Suppressor macrophage treated with lipopolysaccharide for 4 hours (primary cell): ENCODE measurements at places on chromosomes 3 and 15.

DNA sequence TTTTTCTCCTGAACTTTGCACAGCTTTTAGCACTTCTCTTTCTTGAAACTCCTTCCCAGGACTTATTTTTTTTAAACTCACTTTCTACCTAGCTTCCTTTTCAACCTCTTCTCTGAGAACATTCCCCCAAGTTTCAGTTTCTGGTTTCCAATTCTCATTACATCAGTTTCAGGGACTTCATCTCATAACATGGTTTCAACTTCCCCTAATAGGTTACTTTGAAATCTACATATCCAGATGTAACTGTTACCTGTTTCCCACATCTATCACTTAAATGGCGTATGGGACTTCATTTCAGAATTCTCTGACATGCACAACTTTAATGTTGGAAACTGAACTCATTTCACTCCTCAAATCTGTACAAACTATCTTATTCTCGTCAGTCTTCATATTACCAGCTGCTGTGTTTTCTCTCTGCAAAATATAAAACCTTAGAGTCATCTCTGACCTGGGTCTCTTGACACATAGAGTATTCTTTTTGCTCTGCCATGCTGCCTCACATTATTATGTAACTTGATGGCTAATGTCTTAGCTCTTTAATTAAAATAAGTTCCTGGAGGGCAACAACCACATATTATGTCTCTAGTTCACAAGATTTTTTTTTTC is 58.4 kb downstream of the NME9 start:
- DNase-seq, result peak; percentile 56

DNA sequence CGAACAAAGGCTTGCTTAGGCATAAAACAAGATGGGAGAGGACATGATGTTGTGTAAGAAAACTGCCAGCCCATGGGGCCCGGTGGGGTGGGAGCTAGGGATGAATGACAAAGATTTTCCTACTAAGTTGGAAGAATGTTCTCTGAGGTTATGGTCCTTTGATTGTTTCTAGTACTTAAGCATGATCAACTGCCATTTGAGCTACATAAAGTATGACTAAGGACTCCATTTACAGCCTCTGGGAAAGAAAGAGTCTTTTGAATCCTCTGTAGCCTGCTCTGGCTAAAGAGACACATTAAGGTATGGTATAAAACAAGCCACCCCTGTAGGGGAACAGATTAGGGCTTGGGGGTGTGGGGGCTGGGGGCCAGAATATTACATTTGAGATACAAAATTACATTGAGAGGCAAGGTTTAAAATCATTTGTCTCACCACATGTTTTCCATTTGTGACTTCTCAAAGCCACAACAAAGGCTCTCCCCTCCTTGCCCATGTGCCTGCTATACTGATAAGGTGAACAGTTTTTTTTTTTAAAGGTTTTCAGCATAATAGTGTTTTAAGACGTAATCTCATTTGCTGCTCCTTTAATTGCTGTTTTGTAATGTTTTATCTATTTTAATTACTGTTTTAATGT is 323.4 kb downstream of the CHST2 start:
- no peak for DNase-seq

DNA sequence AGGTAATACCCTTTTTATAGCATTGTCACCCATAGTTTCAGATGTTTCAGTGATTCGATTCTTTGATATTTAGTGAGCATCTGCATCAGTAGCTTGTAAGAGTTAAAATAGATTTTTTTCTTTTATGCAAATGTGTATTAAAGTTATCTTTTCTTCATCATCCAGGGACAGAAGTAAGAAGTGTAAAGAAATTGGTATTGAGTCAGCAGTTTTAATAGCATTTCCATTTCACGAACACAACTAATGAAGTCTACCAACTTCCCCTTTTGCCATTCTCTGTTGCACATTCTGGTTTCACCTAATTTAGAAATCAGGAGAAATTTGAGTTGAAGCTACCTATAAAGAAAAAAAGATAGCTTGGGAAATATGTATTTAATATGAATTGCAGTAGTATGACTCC is 127.9 kb downstream of the ROBO1 start:
- no peak for DNase-seq

- peak; percentile 28 for DNase-seq
These were observed 103.4 kb downstream of the CHST2 start for GRCh38 chr3:143222981-143223380.

DNA sequence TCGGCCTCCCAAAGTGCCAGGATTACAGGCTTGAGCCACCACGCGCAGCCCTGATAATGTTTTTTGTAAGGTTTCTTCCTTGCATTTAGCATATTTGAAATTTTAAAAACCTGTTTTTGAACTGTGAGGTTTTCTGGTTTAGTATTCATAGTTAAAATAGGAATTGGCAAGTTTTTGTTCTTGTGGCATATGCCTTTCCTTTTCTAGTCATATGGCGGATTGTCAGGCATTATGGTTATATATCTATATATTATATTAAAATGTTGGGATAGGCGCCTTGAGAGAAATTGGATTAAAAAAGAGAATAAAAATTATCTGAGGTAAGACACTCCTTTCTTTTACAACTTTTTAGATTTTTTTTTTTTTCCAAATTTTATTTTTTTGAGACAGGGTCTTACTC is 28.4 kb downstream of the FXR1 start:
- DNase-seq, result no peak

DNA sequence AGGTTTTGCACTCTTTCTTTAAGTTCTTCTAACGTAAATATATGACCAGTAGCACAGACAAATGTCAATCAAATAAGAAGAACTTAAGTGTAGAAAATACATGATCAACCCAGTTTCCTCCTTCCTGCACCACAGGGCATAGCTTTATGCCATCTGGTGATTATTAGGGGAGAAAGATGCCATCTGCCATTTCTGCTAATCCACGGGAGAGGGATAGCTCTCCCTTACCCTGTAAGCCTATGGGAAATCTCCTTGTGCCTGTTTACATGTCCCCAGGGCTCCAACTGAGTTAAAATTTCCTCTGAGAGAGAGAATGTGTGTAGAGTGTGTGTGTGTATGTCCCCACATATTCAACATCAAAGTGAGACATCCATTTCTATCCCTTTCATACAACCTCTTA is 135.9 kb downstream of the RSL24D1 start:
- DNase-seq, result no peak

GRCh38 chr3:170942011-170942410 is 33.6 kb upstream of the EIF5A2 start:
- no peak for DNase-seq

GRCh38 chr3:88713233-88713691 is 394.2 kb upstream of the EPHA3 start:
- no peak for DNase-seq

- DNase-seq, result peak; percentile 31
These were observed 309.0 kb upstream of the MDFIC2 start for GRCh38 chr3:70621451-70621850.

DNA sequence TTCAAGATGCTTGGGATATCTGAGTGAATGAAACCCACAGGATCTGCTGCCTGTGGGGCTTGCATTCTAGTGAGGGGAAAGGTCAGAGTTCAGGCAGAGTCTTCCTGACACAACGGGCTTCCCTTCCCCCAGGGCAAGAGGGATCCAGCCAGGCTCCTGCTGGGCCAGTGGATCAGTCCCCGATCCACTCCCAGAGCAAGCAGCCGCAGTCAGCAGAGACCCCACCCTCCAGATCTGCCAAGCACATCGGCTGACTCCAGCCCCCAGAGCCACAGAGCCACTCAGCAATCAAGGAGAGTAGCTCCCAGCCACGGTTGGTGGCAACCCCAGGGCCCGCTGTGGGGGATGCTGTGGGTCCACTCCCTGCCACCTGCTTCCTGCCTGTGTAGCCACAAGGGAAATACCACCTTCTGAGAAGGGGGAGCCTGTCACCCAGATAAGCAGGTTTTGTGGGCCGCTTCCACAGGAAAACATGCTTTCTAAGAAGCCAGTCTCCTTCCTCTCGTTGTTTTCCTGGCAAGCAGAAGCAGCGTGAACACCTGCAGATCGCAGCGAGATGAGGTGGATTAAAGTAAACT is 44.9 kb downstream of the CPN2 start:
- no peak for DNase-seq

- no peak for DNase-seq
These were observed 23.1 kb upstream of the TXNRD3 start for GRCh38 chr3:126677862-126678503.

DNA sequence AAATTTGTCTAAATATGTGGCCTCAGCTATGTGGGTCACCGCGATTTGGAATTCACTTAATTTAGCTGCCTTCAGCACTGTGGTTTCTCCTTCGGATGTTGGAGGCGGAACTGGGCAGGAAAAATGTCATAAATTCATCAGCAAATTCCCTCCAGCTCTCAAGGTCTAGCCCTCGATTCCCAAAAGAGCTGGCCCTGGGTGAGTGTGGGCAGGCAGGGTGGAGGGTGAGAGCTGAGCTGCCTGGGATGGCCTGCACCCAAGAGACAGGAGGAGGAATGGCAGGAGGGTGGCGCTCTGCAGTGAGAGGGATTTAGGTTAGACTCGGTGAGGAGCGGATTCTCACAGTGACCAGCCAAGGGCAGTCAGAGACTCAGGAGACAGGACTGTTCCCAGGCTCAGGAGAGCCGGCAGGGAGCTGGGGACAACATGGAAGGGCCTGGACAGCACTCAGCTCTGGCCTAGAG is 57.1 kb downstream of the FEM1B start:
- peak; percentile 59 for DNase-seq

DNA sequence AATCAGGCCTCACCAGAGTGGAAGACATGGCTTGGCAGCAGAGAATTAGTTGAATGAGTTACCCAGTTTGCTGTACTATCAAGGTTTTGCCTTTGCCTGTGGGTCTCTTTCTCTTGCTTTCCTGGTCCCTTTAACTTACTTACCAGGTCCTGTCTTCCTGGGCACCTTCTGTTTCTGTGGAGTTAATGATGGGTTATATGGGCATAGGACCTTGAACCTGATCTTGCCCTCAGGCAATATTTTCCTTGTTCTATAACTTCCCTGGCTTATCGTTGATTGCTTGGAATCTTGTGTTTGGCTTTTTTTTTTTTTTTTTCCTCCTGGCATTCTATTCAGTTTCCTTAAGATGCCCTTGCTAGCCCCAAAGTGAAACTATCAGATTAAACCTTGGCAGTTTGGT is 106.8 kb downstream of the HHLA2 start:
- DNase-seq, result no peak

GRCh38 chr3:43330981-43331380 is 44.6 kb downstream of the SNRK start:
- DNase-seq, result no peak

GRCh38 chr15:98751767-98752166 is 103.4 kb downstream of the IGF1R start:
- DNase-seq, result no peak

- DNase-seq, result no peak
These were observed 319.4 kb upstream of the RASGRP1 start for GRCh38 chr15:38883987-38884386.

DNA sequence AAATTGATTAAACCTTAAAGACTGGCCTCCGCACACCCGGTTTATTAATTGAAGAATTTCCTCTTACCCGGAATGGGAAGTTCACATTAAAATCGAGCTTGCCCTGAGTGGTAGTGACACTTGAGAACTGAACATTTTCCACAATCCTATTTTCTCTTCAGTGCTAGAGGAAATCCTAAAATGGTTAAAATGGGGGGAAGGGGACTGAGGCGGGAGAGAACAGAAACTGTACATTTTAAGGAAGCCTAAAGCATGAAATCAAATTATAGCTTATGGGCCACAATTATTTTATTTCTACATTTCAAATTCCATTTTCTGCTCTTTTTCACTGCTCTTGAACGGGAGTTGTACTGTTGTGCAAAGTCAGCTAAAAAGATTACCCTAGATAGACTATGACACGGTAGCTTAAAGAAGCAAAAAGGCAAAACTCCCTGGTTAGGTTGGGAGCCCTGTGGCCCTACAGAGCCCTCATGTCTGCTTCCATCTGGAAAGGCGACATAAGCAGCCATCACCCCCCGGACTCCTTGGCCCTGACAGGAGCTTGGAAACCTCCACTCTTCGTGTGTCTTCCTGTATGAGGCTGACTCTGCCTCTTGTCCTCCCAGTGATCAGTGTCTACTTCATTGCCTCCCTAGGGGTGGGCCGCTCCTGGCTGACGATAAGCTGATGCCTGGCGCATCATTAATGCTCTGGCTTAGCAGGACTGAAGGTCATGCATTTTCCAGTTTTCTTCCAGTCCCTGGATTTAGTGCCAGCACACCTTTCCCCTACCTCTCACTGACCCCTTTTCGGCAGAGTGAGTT is 79.3 kb downstream of the EEFSEC start:
- DNase-seq, result no peak

GRCh38 chr3:184315871-184316661 is 1.7 kb downstream of the EIF4G1 start:
- DNase-seq, result no peak

- DNase-seq, result no peak
These were observed 40.3 kb downstream of the ZBTB38 start for GRCh38 chr3:141408596-141408995.

- no peak for DNase-seq
These were observed 522 bp upstream of the GXYLT2 start for GRCh38 chr3:72887343-72887704.

DNA sequence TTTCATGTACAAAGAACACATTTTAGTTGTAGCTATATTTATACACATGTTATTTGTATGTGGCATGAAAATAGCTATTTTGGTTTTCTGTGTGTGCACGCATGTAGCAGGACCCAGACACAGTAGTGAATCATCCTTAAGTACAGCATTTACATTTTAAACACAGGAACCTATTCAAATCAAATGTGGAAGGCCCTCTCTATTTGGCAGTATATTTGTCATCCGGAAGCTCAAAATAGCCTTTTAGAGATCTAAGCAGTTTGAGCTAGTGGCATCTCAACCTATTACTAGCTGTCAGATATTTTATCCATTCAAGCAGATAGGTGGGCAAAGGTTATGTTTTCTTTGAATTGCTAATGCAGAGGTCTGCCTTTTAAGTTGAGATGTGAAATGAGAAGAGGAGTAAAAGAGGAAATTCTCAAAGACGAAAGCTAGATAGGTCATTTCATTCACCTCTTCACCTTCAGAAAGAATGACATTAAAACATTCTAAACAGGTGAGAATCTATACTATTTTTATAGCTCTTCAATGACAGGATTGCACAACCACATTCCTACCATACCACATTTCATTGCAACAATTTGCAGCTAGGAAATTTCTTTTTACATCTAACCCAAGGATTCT is 46.3 kb upstream of the TIPARP start:
- DNase-seq, result no peak

DNA sequence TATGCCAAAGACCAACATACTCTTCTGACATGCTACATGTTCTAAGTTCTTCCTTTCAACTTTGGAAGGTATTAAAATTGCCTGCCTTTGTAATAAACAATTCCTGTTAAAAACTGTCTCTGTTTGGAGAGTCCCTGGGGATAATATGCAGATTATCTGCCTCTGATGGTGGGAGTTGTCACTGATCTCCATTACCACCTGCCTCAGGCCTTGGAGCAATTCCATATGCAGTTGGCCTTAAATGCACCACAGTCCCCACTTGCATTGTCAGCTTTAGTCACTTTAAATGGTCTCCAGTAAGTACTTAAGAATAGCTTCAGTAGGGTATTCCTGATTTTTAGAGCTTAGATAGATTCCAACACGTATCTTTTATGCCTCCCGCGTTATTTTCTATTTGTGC is 121.1 kb upstream of the GOLIM4 start:
- DNase-seq, result no peak

- no peak for DNase-seq
These were observed 2.0 kb downstream of the FOXL2NB start for GRCh38 chr3:138949002-138949418.
